ENCODE measurements at places on chromosomes 16 and 17.

GRCh38 chr16:49021136-49021535 lies 260.5 kb downstream of the CBLN1 start:
- DNase-seq, result no peak

- DNase-seq, result no peak
Observed at GRCh38 chr17:42122371-42123303, at the start of gene HSPB9. TSS of gene HSPB9 (plus strand) at chr17:42122804. CDS start at chr17:42122851, 47 bp downstream.

GRCh38 chr16:67417333-67418061 lies 1.2 kb upstream of the ZDHHC1 start:
- DNase-seq, result no peak

- no peak for DNase-seq
Observed at GRCh38 chr17:1807890-1808289, 21.8 kb downstream of the SMYD4 start.

GRCh38 chr17:41521574-41522261 lies 3.0 kb upstream of the KRT15 start:
- no peak for DNase-seq

GRCh38 chr17:38611872-38612376 lies 6.2 kb upstream of the SRCIN1 start:
- DNase-seq, result no peak

- peak; percentile 26 for DNase-seq
Observed at GRCh38 chr17:9115214-9116191, 94.2 kb downstream of the NTN1 start.

GRCh38 chr17:74803971-74804370 lies 27.8 kb upstream of the NAT9 start:
- DNase-seq, result no peak

- no peak for DNase-seq
Observed at GRCh38 chr17:32481193-32481592, 5.6 kb upstream of the CDK5R1 start.

DNA sequence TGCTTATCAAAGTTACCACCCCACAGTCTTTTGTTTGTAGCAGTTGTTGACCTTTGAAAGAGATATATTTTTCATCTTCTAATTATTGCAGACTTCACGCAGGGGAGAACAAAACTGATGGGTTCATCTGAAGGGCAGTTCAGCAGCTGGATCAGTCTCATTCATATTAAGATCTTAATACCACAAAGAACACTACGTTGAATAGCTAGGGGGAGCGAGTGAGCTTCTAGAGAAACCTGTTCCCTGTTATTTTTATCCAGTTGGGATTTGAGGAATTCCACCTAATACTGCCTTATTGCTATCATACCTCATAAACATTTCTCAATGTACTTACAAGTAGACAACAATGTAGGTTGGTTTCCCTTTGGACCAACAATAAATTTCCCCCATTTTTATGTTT lies 306.1 kb upstream of the KIF2B start:
- no peak for DNase-seq

DNA sequence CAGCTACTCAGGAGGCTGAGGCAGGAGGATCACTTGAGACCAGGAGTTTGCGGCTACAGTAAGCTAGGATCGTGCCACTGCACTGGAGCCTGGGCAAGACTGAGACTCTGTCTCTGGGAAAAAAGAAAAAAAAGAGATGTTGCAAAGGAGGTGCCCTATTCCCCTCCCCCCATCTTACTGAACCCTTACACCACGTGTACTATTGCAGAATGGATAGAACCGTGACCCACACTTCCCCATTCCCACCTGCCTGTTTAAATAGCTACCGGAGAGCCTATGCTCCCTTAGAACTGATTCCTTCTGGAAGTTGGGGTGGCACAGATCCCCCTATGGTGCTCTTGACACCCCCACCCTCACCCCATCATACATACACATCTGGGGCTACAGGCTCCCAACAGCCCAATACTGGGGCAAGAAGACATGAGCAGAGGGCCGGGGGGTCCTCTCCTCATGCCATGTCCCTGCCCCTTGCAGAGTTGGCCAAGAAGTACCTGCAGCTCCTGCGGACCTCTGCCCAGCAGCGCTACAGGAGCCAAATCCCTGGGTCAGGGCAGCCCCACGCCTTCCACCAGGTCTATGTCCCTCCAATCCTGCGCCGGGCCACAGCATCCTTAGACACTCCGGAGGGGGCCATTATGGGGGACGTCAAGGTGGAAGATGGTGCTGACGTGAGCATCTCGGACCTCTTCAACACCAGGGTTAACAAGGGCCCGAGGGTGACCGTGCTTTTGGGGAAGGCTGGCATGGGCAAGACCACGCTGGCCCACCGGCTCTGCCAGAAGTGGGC lies 35.7 kb downstream of the NLRC5 start:
- no peak for DNase-seq

All from left renal cortex interstitium (tissue), 4 donors.